ENCODE measurements at places on chromosomes 7 and 10. TPM values are rescaled to one million over a fixed set of nuclear protein-coding genes. Genes with fewer than 3 reads are reported as not detected.
A peak's percentile ranks its signal among the peaks of the same experiment; 100 is the strongest.

Gene SPDYE6
- not detected for total RNA-seq

DNA sequence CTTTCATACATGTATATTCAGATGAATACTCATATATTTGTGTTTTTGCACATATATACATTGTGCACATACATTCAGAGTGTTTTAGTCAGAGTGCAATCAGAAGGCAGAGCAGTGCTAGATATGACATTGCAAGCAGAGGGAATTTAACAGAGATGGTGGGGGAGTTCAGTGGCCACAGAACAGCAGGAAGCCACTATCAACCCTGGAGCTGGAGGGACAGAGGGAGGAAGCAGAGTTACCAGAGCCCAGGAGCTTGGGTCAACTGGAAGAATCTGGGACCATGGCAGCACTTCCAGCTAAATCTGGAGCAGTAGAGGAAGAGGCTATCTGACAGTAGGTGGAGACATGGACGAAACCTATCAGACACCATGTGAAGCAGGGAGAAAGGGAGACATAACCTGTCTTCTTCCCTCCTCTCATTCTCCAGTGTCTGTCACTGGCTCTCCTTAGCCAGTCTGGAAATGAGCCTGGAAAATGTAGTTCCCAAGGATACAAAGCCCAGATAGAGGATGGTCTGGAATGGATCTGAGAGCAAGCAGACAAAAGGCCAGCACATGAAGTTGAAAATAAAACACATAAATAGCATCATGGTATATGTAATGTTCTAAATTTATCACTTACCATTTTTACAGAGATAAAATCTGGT lies 33.6 kb upstream of the HERPUD2 start:
- DNase-seq, result no peak

DNA sequence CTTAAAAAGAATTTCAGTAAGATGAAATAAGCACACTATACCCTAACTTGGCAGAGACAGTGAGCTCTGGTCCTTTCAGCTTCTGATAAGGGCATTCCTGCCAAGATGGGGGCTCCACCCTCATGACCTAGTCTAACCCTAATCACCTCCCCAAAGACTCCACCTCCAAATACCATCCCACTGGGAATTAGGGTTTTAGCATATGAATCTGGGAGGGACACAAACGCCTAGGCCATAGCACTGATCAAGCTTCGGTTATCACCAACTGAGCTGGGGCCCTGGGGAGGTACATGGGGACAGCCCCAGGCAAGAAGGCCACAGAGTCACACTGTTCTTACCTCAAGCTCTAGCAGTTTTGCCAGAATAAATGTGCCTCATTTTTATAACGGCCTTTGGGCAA lies 31.4 kb downstream of the PALS2 start:
- no peak for DNase-seq

DNA sequence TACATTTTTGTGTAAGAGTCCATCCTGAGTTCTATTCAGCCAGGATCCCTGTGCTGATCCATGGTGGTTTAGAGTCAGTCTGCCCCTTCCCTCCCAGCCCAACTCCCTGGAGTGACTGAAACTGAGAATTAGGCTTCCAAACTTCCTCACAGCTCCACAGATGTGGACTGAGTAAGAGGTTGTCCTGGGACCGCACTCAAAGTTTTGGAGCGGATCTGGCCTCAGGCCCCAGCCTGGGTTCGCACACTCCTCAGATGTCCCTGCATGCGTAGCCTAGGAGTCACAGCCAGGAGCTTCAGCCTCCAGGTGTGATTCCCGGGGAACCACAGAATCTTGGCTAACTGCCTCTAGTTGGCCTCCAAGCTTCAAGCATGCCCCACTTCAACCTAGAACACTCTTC lies 218.1 kb downstream of the C7orf25 start:
- peak; percentile 31 for DNase-seq

GRCh38 chr10:127290850-127291249 lies 94.5 kb upstream of the INSYN2A start:
- DNase-seq, result no peak

GRCh38 chr10:12590675-12591659 lies 241.6 kb downstream of the CAMK1D start:
- DNase-seq, result no peak

GRCh38 chr10:26335574-26336093 lies 102.5 kb upstream of the APBB1IP start:
- no peak for DNase-seq

- no peak for DNase-seq
Measured at GRCh38 chr10:10623958-10624566, 393.6 kb upstream of the CELF2 start.

Gene LRGUK
- 0.20 TPM for total RNA-seq

DNA sequence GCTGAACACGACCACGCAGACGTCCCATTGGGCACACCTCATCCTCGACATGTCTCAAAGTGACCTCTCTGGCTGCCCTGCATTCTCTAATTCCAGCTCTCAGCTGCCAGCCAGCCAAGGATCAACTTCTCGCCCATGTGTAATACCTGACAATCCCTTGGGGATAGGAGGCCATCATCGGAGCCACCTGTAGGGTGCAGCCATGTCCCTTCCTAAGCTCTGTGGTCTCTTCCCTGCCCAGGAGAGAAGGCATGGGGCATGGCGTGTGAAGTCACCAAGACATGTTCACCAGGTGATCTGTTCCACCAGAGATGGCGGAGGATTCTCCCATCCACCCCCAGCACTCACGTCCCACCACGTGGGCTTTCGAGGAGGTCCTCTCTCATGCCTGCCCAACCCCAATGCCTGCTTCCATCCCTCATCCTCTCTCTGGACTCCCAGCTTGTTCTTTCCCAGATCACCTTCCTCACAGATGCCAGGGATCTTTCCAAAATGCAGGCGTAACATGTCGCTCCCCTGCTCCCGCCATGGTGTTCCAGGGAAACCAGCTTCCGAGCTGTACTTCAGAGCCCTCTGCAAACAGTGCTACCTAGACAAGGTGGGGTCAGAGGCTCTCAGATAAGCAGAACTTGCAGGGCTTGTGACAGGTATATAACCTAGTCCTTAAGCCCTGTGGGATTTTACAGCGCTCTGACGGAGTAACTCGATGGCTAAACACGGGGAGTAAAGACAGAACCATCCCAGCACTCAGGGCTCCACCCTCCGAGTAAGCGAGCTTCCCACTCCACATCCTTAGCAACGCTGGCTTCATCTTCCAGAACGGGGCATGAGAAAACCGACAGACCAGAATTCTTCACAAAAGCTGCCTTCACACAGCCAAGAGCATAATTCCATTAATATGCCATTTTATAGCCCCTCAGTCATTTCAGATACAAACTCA lies 41.1 kb downstream of the BRI3 start:
- DNase-seq, result no peak

GRCh38 chr7:102978284-102978683 lies 65.5 kb downstream of the LRRC17 start:
- DNase-seq, result no peak

Measured in left ventricle myocardium superior (tissue), 1 donor.